ENCODE measurements at places on chromosomes 7 and 10.
A peak's percentile ranks its signal among the peaks of the same experiment; 100 is the strongest.

DNA sequence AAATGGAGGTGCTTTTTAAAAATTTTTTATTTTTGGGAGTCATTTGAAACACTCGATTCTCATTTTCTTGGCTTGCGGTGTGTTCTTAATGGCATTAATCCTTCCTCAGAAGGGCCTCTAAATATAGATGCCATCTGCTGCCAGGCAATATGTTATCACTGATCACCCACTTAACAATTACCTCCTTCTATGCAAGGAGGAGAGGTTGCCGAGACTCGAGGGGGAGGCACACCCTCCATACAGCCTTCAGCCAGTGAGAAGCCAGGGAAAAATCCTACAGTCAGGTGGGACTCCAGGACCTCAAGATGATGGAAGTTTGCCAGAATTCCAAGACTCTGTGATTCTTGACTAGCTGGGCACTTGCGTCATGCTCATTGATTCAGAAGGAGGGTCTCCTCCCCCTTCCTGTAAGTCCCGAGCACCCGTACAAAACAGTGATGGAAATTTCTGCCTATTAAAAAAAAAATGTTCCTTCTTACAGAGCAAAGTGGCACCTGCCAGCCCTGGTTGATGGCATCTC, 574.5 kb downstream of the TYW1 start:
- DNase-seq = peak; percentile 88

DNA sequence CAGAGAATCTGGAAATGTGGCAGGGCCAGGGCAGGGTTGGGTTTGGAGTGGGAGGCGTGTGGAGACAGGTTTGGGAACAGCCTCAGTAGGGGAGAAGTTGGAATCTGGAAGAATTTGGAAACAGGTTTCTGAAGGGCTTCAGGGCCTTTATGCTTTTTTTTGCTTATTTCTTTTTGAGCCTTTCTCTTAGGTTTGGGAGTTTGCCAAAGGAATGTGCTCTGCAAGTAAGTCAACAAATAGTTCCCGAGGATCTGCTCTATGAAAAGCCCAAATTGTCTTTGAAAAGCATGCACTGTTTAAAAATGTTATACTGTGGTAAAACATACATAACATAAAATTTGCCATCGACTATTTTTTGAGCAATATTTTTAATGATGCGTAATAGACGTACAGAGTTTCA, 86.7 kb upstream of the ADRB1 start:
- DNase-seq = no peak

DNA sequence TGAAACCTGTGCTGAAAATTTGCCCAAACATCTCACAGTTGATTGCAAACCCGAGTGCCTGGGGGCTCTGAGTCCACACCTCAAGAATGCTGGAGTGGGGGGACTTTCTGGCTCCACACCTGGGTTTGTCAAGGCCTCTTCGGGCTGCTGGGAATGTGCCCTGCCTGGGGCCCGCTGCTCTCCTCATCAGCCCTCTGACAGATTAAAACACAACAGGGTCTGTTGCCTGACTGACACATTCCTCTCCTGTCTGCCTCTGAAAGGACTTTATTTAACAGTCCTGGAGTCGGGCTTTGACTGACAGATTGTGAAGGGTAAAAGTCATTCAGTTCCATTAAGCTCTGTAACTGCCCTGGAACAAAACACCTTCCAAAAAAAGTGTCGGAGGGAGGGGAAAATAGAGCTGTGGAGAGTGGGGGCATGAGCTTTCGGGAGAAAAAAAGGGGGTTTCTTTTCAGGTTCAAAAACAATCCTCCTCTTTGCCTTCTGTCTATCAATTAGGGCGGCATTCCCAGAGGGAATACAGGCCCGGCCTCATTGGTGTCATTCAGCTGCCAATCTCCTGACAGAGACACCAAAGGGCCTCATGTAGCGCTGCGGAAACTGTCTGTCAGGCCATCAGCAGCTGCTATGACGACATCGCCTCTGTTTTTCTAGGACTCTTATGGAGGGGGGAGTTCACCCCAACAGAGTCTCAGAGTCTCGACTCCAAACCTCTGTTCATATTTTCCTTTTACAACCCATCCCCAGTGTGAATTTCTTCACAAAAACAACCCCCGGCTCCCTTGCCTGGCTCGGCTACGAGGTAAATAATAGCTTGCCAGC, 398.8 kb upstream of the NFE2L3 start:
- DNase-seq = peak; percentile 96

GRCh38 chr10:12534824-12535223, 185.5 kb downstream of the CAMK1D start:
- DNase-seq = no peak

GRCh38 chr10:5443429-5443828, 31.1 kb downstream of the NET1 start:
- DNase-seq = no peak

DNA sequence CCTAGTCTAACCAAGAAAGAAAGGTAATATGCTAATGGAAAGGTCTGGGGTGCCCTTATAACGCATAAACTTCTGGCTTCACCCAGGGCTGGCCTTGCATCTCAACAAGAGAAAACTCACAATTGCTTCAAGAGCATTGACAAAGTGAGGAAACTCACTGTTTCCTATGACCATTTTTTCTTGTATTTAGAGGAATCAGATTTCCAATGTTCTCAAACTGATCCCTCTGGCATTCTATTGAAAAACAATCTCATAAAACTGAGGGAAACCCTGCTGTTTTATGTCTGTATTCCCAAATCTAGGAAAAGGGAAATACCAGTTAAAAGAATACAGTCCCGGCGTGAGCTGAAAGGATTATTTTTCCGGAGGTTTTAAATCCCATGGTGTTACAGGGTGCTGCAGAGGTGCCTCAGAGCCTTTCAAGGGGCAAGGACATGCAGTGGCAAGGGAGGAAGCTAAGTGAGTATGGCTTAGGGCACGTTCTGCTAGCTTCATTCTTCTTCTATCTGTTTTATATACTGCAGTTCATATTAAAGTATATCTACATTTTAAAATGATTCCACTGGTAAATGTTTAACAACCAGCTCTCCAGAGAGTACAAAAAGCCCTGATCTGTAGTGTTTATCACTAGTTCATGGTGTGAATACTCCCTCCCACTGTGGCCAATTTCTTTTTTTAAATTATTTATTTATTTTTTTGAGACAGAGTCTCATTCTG, 68.7 kb downstream of the CAV1 start:
- no peak for DNase-seq

- DNase-seq = no peak
Observed at GRCh38 chr7:552868-553635, 33.4 kb upstream of the PDGFA start.

- DNase-seq = no peak
Observed at GRCh38 chr7:136502162-136502561, 366.3 kb upstream of the CHRM2 start.

GRCh38 chr10:80356563-80356988, at the start of the genes DYDC1 and DYDC2:
TSS of gene DYDC1 (minus strand) at chr10:80356755. CDS start at chr10:80352601, 4,154 bp downstream.
TSS of gene DYDC2 (plus strand) at chr10:80356781. CDS start at chr10:80362444, 5,663 bp downstream.
- DNase-seq = peak; percentile 70

GRCh38 chr7:121030308-121030707, 41.8 kb downstream of the CPED1 start:
- no peak for DNase-seq
